Stimulated activated CD8-positive, alpha-beta memory T cell treated with anti-CD3 and anti-CD28 coated beads, Interleukin-4, amount 100 ng/mL, for 4 hours (primary cell): ENCODE measurements at places on chromosomes 5 and 9.

- no peak for DNase-seq
These were observed 49.6 kb upstream of the UBAC1 start for GRCh38 chr9:136010615-136011361.

DNA sequence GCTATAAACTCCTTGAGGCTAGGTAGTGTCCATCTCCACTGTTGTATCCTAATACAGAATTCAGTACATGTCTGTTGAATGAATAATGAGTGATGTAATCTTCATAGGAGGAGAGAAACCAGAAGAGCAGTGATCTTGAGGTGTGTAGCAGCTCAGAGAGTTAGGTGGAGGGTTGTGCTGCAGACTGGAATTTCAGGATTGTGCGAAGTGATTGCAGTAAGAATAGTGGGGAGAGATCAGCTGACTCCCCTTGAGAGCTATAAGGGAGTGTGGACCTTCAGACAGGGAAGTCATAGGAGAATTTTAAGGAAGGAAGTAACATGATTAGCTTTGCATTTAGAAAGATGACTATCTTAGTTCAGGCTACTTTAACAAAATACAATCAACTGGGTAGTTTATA lies 4.4 kb downstream of the SNX24 start:
- DNase-seq = no peak

GRCh38 chr9:35691334-35691650 lies 1.6 kb upstream of the TPM2 start:
- DNase-seq = no peak

DNA sequence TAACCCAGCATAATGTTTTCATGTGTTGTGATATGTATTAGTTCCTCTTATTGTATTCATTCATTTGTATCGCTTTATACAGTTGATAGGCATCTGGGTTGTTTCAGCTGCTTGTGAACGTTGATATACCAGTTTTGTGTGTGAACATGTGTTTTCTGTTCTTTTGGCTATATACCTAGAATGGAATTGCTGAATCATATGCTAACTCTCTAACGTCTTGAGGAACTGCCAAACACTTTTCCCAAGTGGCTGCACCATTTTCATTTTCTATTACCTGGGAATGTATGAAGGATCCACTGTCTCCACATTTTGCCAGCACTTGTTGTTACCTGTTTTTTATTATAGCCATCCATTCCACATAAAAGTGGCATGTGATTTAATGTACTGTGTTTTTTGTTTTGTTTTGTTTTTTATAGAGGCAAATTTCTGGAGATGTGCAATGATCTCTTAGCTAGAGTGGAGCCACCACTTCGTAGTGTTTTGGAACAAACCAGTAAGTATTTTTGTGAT lies 34.6 kb downstream of the HSPA4 start:
- DNase-seq = no peak

GRCh38 chr9:99411479-99412115 lies 189.5 kb downstream of the SEC61B start:
- no peak for DNase-seq

- DNase-seq = no peak
These were observed 86.4 kb downstream of the INIP start for GRCh38 chr9:112631313-112632070.

- no peak for DNase-seq
These were observed 259.9 kb upstream of the TARS1 start for GRCh38 chr5:33180900-33181299.

DNA sequence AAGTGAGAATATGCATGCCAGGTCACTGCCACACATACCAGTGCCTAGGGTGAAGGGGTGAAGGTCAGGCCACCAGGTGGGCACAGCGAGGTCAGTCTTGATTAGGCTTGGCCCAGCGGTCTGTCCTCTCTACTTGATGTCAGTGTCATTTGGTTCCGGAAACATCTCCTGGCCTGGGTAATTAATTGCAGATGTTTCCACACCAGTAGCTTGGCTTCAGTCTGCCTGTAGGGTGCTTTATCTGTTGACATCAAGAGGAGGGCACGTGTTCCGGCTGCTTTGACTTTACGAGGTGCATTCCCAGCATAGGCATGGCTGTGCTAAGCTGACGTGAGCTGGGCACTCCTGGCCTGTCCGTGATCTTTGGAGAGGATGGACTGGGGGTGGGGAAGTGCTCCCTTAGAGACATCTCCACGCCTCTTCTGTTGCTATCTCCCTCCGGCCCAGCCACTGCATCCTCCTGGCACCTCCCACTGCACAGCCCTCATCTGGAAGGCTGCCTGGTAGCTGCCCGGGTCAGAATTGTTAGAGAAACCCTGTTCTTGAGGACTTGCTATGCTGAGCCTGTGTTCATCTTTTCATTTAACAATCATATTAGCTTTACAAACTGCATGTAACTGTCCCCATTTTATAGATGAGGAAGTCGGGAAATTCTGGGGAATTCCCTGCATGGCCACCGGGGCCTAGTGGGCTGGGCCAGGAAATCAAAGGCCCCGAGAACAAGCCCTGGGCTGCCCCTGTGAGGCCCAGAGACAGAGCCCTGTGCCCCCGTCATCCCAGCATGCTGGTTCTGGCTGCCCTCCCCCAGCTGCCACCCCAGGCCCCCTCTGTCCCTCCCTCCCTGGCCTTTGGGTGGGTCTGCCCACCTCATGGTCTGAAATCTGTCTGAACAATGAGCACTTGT lies 29.1 kb downstream of the JADE2 start:
- DNase-seq = peak; percentile 35

DNA sequence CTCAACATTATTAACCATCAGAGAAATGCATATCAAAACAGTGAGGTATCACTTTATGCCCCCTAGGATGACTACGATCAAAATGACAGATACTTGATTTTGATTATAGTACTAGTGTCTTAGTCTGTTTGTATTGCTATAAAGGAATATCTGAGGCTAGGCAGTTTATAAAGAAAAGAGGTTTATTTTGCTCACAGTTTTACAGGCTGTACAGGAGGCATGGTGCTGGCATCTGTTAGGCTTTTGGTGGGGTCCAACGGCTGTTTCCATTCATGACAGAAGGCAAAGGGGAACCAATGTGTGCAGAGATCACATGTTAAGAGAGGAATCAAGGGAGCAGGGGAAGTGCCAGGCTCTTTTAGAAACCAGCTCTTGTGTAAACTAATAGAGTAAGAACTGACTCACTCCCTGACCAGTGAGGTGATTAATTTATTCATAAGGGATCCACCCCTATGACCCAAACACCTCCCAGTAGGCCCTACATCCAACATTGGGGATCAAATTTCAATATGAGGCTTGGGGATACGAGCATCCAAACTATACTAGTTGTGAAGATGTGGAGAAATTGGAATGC lies 16.0 kb upstream of the AFF4 start:
- DNase-seq = no peak

DNA sequence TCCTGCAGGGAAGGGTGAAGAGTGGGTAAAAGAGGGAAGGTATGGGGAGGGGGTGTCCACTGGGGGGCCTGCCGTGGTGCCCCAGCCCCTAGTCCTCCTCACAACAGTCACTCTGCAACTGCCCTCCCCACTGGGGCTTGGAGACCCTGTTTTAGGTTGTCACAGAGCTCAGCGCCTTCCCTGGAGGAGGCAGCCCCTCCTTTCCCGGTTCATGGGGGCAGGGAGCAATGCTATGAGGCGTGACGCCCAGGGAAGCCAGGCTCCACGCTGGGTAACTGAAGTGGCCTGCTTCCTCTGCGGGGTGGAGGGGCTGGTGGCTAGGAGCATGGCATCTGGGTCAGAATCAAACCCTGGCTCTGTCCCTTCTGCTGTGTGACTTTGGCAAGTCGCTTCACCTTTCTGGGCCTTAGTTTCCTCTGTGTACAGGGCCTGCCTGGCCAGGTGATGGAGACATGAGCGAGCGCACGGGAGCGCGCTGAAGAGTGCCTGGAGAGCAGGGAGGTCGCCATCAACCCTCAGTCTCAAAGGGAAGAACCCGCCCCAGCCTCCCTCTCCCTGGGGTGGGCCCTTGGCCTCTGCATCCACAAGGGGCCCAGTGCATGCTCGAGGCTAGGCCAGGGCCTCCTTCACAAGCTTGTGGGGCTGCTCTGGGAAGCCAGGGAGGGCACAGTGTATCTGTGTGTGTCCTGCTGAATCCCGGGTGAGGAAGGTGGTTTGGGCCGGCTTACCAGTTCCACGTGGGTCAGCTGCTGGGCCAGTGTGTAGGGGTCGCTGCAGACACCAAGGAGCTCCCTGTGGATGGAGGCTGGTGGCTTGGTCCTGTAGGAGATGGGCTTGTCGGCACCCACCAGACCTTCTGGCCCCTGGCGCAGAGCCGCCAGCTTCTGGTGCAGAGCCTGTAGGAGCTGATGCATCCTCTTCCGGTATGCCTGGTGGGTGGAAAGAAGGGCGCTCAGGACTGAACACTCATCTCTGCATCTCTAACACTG lies 56.4 kb upstream of the RNF130 start:
- DNase-seq = no peak

GRCh38 chr9:106403081-106403480 lies 459.9 kb upstream of the ZNF462 start:
- no peak for DNase-seq

- DNase-seq = no peak
These were observed 40.2 kb upstream of the EXOC3 start for GRCh38 chr5:402615-403359.

- no peak for DNase-seq
These were observed at the start of gene CXCL14 for GRCh38 chr5:135578685-135579341. TSS of gene CXCL14 (minus strand) at chr5:135578991. CDS start at chr5:135578778, 213 bp downstream.
